ENCODE measurements at places on chromosomes 4 and X.

DNA sequence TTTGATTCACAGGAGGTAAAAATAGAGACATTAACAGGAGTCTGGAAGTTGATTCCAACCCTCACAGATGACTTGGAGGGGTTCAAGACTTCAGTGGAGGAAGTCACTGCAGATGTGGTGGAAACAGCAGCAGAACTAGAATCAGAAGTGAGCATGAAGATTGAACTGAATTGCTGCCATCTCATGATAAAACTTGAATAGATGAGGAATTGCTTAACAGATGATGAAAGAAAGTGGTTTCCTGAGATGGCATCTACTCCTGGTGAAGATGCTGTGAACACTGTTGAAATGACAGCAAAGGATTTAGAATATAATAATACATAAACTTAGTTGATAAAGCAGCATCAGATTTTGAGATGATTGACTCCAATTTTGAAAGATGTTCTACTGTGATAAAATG is 76.5 kb downstream of the RELL1 start:
- no peak for DNase-seq

DNA sequence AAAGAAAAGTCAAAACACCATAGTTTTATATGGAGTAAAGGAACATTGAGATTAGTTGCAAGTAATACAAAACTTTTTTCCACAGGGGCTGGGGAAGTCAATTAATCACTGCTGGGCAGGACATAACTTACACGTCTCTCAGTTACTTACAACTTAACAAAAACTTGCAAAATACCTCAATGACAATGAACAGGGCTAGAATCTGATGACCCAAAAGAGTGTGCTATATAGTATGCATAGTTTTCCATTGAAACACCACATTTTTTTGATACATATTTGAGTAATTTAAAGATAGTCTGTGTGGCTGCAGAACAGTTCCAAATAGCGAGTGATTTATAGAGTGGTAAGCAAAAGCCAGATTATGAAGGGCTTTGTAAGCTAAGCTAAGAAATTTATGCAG is 172.3 kb upstream of the TRPC5 start:
- DNase-seq = no peak

DNA sequence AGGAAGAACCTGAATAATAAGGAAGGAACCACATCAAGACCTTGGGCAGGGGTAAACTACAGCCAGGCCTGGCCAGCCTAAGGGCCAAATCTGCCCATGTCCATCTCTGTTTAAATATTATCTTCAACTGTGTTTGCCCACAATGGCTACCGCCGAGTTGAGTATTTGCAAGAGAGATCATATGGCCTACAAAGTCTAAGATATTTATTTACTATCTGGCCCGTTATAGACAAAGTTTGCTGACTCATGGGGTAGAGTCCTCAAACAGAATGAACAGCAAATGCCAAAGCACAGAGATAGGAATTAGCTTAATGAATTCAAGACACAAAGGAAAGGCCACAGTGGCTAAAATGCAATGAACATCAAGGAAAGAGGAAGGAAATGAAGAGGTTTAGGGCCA is 44.8 kb downstream of the RPS6KA3 start:
- no peak for DNase-seq

- DNase-seq = no peak
These were observed 264.4 kb downstream of the CHIC1 start for GRCh38 chrX:73827406-73827805.

- DNase-seq = no peak
These were observed 21.2 kb upstream of the MSX1 start for GRCh38 chr4:4838051-4838935.

DNA sequence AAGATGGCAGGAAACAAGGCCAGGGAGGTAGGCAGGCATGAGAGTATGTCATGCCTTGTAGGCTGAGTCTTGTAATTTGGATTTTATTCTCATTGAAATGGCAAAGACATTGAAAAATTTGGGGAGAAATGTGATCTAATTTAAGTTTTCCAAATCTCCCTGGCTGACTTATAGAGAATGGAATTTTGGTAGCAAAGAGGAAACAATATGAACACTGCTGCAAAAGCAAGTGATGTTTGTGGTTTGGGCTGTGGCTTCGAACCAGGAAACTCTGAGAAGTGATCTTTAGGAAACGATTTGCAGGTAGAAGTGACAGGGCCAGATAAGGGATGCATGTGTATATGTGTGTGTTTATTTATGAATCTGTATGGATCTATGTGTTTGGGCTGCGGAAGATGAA is 35.6 kb downstream of the ARSJ start:
- no peak for DNase-seq

DNA sequence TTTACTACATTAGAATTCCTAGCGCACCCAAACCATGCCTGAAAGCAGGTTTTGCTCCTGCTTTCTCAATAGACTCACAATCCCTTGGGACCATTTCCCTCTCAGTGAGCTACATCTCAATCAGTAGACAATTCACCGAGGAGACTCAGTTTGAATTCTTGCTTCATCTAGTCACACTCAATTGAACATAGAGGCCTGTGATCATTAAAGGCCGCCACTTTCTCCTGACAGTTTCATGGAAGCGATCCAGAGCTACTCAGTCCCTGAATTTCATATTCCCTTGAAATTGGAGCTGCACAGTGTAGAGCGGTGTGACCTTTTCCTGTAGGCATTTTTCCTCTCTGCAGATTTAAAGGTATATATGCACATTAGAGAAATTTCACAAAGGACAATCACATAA is 193.9 kb upstream of the SPOCK3 start:
- DNase-seq = no peak

GRCh38 chr4:74464291-74464690 is 19.4 kb downstream of the AREG start:
- DNase-seq = no peak

DNA sequence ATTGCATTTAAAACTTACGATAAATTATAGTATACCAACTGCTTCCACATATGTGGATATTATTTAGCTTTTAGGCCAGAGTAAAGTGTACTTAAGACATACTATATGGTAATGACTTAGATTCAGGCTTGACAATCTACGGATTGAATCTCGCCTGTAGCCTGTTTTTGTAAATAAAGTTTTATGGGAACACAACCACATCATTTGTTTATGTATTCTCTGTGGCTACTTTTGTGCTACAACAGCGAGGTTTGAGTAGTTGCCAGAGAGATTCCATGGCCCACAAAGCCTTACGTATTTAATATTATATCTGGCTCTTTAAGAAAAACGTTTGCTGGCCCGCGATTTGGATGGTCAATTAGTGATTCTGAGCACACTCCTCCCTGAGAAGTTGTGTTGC is 37.6 kb downstream of the HHIP start:
- DNase-seq = no peak

DNA sequence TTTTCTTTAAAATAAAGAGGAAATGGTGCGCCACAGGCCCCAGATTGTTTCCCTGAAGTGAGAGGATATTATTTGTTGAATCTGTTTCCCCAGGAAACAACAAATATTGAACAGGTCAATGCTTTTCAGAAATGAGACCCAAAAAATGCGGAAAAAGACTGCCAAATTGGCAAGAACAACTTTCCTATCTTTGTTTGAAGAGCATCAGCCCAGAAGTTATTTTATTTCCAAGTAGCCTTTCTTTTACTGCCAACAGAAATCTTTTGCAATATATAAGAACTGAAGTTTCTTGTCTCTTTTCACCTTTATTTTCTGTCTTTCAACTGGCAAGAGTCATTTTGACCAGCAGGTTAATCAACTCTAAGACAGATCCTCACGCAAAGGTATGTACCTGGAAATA is at the start of gene SMR3A:
TSS of gene SMR3A (plus strand) at position 301 of the 400 bp plus-strand sequence. CDS start 1,356 bp downstream, outside the sequence.
- no peak for DNase-seq

DNA sequence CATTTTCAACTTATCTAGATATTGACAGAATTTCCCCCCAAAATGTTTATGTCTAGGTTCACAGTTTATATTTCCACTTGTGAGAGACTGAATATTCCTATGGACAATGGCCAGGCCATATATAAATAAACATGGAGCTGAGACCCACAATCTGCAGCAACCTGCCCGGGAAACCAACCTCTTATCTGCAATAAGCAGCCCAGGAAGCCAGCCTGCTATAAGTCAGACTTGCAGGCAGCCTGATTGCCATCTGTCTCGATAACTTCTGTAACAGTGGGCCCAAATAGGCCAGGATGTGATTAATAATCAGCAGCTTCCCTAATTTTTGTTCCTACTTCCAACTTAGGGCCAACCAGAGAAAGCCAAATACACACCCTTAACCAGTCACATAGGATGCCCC is 5.2 kb upstream of the NAP1L5 start:
- no peak for DNase-seq

DNA sequence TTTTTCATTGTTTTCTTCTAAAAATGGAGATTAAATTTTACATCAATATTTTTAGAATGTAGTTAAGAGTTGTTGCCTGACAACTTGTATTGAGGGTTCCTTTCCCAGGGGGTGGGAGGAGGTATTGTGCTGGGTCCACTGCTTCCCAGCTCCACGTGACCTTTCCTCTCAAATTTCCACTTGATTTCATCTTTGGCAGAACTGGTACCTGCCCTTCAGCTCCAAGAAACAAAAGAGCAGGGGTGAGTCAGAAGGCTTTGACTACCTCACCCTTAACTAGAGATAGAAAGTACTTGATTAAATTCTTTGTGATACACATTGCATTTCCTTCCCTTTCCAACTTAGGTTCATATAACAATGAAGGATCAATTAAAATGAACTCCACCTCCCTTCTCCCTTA is 19.7 kb downstream of the TRIM2 start:
- no peak for DNase-seq

DNA sequence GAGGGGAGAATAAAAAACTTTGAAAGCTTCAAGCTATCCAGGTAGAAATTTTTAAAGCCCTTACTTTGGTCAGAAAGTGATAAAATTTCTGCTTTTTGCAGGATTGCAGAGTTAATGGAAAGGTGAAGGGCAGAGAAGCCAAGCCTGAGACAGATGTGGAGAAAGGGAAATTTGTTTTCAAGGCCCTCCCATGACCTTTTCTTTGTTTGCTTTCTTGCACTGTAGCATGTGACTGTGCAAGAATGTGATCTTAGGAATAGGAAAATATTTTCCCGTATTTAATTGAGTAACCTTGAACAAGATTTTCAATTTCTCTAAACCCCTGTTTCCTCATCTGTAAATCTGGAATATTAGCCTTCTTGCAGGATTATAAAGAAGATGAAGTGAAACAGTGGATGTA is 307.2 kb downstream of the PPARGC1A start:
- DNase-seq = no peak

- no peak for DNase-seq
These were observed 765.7 kb upstream of the POU3F4 start for GRCh38 chrX:82742351-82742750.

GRCh38 chr4:48687313-48688051 is 92.6 kb downstream of the FRYL start:
- no peak for DNase-seq

GRCh38 chr4:153519687-153520086 is 53.5 kb downstream of the TMEM131L start:
- no peak for DNase-seq

- peak; percentile 22 for DNase-seq
These were observed 5.6 kb downstream of the MSANTD1 start for GRCh38 chr4:3254302-3255131.

GRCh38 chr4:85955620-85956292 is 404.1 kb downstream of the MAPK10 start:
- DNase-seq = no peak

GRCh38 chr4:157706155-157706554 is 466.7 kb downstream of the GASK1B start:
- DNase-seq = no peak

GRCh38 chr4:86484241-86484640 is 109.9 kb upstream of the PTPN13 start:
- DNase-seq = no peak

GRCh38 chrX:148498067-148498466 is 2.4 kb upstream of the AFF2 start:
- no peak for DNase-seq

DNA sequence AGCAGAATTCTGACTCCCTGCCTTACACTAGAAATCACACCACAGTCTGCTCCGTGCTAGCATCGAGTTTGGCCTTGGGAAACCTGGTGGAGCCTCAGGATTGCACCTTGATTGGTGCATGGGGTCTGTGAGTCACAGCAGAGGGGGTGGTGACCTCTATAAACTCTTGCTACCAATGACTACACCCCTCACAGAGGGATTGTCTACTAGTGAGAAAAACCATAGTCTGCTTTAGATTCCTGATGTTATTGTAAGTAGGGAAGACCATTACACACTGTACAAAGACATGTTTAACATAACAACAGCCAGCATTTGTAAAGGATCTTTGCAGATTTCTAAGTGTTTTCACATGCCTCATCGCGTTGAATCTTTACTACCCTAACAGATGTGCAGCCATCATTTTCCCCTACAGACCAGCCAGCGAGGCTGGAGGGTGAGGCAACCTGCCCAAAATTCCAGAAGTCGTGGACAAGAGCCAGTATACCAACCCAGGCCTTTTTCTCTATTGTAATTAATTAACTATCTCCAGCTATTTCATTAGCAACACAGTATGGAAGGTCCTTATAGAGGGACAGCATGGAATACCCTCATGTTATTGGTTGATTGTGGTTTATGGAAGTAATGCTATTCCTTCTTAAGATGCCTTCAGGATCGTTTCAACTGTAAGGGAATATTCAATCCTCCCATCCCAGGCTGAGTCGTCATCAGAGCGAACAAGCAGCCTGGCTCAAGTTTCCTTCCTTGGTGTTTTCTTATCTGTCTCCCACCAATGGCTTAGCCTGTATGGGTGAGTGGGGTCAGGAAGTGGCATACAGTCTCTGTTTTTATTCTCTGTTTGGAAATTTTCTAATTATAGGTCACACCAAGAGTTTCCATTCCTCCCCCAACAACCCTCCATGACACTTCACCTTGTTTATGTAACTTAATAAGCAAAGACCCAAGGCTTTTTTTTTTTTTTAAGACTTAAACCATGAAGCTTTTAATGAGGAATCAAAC is 55.9 kb upstream of the KDR start:
- DNase-seq = no peak

- peak; percentile 83 for DNase-seq
These were observed 4.5 kb downstream of the G6PD start for GRCh38 chrX:154541896-154542722.

DNA sequence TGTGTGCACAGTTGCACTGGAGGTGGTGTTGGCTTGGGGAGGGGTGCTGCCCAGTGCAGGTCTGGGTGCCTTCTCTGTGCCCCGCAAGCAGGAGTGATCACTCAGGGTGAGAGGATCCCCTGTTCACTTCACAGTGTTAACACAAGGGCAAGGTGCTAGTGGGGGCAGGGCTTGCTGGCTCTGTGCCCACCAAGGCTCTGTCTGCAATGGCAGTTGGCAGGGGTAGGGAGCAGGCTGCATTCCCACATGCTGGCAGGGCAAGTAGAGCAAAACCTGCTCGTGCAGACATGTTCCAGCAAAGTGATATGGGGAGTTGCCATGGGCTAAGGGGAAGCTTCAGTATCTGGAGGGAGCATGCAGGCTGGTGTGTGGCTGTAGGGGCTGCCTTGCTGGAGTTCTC is 428.0 kb downstream of the ZNF674 start:
- DNase-seq = peak; percentile 37

GRCh38 chr4:81516241-81516640 is 44.5 kb upstream of the RASGEF1B start:
- DNase-seq = no peak

- DNase-seq = no peak
These were observed 283.4 kb downstream of the BCOR start for GRCh38 chrX:39814391-39814790.

GRCh38 chr4:88327665-88328064 is 43.3 kb upstream of the PPM1K start:
- no peak for DNase-seq
